GM20000 (cell line): ENCODE measurements at places on chromosomes 6 and 20.

DNA sequence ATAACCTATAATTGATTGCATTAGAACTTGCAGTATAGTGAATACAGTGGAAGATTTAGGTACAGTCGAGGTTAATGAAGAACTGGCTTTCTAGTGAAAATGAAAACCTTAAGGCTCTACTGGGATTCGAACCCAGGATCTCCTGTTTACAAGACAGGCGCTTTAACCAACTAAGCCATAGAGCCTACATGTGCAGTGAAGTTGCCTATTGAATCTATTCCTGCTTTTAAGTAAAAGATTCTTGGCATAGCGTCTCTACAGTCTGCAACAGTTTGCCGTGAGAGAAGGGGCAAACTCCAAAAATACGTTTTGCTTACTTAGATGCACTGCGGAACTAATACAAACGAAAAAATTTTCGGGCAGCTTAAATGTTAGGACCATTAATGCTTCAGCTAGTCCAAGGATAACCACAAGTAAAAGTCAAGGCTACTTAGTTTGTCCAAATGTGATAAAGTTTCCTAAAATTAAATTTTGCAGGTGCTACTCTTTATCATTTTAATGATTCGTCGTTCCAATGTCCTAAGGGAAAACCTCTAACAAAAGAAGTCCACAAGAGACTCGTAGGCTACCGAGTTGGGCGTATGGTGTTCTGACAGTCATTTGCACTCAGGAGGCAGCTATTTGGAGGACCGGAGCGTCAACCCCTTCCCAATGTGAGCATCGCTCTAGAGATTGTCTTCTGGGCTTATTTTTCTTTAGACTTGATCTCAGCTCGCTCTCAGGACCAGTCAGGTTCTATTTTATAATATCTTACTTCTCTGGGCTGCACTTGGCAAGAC lies 31.3 kb upstream of the ZSCAN23 start:
- peak; percentile 70 for DNase-seq

GRCh38 chr20:40234593-40234992 lies 454.4 kb downstream of the MAFB start:
- no peak for DNase-seq

GRCh38 chr6:75299801-75300530 lies 15.4 kb upstream of the TMEM30A start:
- no peak for DNase-seq

DNA sequence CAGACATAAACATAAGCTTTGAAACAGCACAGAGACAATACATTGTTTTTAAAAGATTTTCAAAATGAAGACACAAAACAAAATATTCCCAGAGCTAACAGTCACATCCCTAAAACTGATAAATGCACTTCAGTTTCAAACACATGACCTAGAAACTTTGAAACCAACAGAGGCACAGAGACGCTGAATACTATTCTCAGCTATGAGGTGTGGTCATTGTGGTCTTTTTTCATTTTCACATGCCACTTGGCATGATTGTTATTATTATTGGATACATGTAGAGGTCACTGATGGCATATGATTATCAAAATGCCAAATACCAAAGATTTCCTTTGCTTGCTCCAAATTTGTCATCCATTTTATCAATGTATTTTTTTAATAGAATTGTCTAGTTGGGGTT lies 306.9 kb downstream of the QKI start:
- DNase-seq: no peak

- DNase-seq: no peak
Measured at GRCh38 chr6:56419191-56419590, 171.8 kb upstream of the COL21A1 start.

DNA sequence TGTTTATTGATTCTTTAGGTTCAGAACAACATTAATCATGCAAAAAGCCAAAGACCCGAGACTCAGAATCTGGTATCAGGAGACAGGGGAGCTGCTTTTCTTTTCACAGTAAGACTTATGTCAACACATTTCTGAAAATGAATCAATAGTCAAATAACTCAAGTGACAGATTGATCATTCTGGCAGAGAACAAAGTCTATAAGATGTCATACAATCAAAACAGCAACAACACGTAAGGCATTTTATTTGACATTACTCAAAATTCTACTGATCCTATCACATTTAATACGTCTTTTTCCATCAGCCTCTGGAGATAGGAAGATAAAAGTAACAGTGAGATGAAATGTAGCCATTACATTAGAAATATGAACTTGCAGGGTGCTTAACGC lies 93.4 kb upstream of the EEF1E1 start:
- DNase-seq: no peak

GRCh38 chr6:4270776-4271175 lies 135.4 kb upstream of the ECI2 start:
- DNase-seq: no peak

DNA sequence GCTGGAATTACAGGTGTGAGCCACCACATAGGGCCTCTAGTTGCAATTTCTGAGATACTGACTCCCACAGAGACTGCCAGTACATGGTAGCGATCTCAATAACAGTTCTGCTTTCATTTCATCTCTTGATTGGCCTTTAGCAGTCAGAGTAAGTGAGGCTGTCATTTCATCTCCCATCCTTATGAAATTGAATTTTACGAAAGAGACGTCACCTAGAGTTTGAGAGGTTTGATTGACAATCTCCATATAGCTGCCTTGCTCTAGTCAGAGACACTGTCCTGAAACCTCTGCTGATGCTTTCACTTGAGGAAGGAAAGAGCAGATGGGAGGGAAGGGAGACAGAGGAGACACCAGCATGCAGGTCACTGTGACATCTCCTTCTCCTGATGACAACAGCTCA lies 466.1 kb downstream of the NKAIN2 start:
- DNase-seq: no peak

- DNase-seq: no peak
Measured at GRCh38 chr20:62728781-62729300, 20.2 kb downstream of the NTSR1 start.

DNA sequence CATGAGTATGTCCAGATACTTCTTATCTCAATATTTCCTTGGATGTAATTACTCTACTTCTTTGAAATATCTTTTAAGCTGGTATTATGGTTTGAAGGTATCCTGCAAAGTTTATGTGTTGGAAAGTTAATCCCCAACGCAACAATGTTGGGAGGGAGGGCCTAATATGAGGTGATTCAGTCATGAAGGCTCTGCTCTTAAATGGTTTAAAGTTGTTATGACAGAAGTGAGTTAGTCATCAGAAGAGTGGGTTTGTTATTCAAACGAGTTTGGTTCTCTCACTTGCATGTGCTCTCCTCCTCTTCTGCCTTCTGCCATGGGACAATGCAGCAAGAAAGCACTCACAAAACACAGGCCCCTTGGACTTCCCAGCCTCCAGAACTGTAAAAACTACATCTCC lies 176.3 kb downstream of the KCNQ5 start:
- DNase-seq: no peak

- DNase-seq: no peak
Measured at GRCh38 chr6:67131827-67132226, 1424.8 kb upstream of the EYS start.

GRCh38 chr6:95865857-95866256 lies 149.9 kb upstream of the FUT9 start:
- DNase-seq: no peak

DNA sequence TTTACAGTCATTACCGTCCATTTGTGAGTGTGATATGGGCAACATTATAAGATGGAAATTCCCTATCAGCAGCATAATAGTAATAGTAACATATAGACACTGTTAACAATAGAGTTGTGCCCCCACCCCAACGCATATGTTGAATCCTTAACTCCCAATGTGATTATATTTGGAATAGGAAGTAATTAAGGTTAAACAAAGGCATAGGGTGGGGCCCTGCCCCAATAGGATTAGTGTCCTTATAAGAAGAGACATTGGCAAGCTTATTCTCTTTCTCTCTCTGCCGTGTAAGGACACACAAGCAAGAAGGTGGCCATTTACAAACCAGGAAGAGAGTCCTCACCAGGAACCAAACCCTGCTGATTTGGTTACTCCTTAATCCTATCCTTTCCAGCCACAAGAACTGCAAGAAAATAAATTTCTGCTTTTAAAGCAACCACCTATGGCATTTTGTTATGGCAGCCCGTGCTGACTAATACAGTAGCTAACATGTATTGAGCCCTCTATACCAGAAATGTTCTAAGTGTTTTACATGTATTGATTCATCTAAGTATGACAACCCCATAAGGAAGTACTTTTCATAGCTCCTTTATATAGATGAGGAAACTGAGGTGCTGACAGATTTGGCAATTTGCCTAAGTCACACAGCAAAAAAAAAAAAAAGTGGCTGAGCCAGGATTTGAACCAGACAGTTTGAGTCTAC lies 114.2 kb downstream of the BCAS1 start:
- DNase-seq: no peak

DNA sequence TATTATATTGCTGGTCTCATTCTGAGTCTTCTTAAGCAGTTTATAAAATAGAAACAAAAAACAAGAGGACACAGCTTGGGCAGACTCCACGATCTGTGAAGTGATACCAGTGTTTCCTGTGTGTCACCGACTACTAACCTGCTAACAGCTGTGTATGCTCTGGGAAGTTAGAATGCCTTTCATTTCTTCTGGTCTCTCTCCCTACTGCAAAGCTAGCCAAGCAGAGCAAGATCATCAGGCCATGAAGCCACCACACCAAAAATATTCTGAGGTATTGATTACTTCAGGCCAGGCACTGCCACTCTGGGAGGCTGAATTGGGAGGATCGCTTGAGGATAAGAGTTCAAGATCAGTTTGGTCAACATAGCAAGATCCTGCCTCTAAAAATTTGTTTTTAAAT lies 46.9 kb upstream of the SMIM29 start:
- peak; percentile 55 for DNase-seq

- DNase-seq: no peak
Measured at GRCh38 chr6:25458485-25458884, 179.3 kb downstream of the CARMIL1 start.

GRCh38 chr6:111667931-111668330 lies 62.3 kb upstream of the TRAF3IP2 start:
- no peak for DNase-seq

DNA sequence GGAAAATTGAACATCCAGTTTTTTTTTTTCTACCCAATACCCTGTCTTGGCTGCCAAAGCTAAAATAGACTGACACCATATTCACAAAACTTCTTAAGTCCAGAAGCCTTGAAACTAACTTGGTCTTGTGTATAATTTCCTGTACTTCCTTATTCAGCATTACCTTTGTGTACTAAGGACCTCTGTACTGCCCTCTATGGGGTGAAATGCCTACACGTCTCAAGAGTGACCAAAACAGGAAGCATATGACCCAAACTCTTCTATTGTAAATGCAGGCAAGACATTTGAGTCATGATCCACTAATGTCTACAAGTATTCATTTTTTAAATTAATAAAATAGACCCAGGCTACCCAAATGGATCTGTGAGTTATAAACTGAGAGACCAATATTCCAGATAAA lies 50.4 kb downstream of the HMGCLL1 start:
- peak; percentile 3 for DNase-seq

DNA sequence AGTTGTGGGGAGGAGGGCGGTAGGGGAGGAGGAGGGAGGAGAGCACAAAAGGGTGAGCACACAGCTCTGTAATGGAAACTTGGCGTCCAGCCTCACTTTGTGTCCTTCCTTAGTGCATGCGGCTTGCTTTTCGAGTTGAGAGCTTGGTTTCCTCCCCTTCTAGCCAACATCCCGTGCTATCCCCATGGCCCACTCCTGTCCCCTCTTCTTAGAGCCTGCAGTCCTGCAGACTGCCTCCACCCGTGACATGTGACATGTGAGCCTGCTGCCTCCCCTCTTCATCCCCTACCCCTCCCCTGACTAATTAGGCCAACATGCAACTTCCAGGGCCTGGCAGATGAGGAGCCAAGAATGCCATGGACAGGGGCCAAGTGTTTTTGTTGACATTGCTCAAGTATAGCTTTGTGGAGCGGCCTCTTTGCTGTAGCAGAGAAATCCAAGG lies 63.2 kb downstream of the SLC24A3 start:
- no peak for DNase-seq

DNA sequence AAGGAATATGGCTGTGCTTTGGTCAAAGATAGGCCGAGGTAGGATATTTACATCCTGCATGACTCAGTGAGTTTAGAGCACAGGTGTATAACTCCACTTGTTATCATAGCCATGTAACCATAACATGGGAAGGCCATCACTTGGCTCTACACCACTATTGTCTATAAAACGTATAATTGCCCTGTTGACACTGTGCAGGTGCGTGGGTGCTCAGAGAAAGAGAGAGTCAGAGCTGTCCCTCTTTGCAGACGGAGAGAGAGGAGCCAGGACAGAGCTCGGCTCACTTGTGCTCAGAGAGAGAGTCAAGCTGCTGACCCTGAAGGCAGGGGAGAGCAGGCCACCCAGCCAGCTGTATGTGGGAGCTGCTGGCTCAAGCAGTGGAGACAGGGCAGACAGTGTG lies 46.0 kb downstream of the OR2B6 start:
- DNase-seq: no peak

- DNase-seq: no peak
Measured at GRCh38 chr6:14120546-14120945, 3.0 kb downstream of the CD83 start.
